ENCODE measurements at places on chromosomes 6 and 20. TPM values are rescaled to one million over a fixed set of nuclear protein-coding genes. Genes with fewer than 3 reads are reported as not detected.

CDSN gene
- 0.06 TPM for total RNA-seq

NKAPL gene
- total RNA-seq: not detected

EPM2A gene
- total RNA-seq: 3.1 TPM

TSHZ2 gene
- not detected for total RNA-seq

SLC26A8 gene
- total RNA-seq: not detected

DLL1 gene
- 0.18 TPM for total RNA-seq

COL11A2 gene
- total RNA-seq: 0.51 TPM

ADTRP gene
- total RNA-seq: 0.29 TPM

APOM gene
- total RNA-seq: 3.8 TPM

SLC17A3 gene
- 0.86 TPM for total RNA-seq

FAM83C gene
- 0.09 TPM for total RNA-seq

CFB gene
- 1.6 TPM for total RNA-seq

ITCH gene
- total RNA-seq: 24.5 TPM

FABP7 gene
- not detected for total RNA-seq

FUT9 gene
- not detected for total RNA-seq

TINAG gene
- total RNA-seq: 0.14 TPM

FGD2 gene
- not detected for total RNA-seq

CHMP4B gene
- total RNA-seq: 150 TPM

GJA10 gene
- not detected for total RNA-seq

ARMH2 gene
- not detected for total RNA-seq

All from A549 treated with dexamethasone at 1 μM for 4 hours (cell line).